CD8-positive, alpha-beta T cell (primary cell): ENCODE measurements at places on chromosomes 2 and 18.

- DNase-seq = no peak
Measured at GRCh38 chr18:415617-416612, 84.6 kb downstream of the COLEC12 start.

DNA sequence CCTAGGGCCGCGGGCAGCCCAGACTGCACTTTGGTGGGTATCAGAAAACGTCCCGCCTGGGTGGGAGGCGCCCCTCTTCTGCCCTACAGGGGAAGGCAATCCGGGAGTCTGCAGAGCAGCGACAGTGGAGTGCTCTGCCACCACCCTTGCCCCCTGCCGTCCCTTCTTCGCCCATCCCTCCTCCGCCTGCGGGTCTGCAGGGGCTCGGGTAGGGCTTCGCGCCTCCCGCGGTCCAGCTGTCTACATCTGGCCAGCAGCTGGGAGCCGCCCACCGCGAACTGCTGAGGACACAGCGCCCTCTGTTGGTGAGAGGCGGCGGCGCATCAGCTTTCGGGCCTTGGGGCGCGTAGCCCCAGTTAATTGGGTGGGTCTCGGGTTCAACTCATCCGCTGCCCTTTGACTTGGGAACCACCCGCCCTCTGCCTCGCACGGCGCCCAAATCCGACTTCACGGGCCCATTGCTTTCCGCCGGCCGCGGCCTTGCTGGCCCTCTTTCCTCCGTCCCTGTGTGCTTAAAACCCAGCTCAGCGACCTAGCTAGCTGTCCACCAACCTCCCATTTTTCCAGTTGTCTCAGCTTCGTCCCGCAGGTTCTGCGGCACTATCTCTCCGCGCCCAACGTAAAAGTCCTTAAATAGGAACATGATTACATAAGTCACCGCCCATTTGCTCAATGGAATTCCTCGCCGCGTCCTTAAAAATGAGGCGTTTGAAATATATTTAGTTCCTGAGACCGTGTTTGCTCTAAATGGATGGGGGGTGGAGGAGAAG is 17.6 kb downstream of the WNT10A start:
- peak; percentile 82 for DNase-seq

GRCh38 chr18:25787276-25787675 is 303.1 kb downstream of the SS18 start:
- DNase-seq = no peak

DNA sequence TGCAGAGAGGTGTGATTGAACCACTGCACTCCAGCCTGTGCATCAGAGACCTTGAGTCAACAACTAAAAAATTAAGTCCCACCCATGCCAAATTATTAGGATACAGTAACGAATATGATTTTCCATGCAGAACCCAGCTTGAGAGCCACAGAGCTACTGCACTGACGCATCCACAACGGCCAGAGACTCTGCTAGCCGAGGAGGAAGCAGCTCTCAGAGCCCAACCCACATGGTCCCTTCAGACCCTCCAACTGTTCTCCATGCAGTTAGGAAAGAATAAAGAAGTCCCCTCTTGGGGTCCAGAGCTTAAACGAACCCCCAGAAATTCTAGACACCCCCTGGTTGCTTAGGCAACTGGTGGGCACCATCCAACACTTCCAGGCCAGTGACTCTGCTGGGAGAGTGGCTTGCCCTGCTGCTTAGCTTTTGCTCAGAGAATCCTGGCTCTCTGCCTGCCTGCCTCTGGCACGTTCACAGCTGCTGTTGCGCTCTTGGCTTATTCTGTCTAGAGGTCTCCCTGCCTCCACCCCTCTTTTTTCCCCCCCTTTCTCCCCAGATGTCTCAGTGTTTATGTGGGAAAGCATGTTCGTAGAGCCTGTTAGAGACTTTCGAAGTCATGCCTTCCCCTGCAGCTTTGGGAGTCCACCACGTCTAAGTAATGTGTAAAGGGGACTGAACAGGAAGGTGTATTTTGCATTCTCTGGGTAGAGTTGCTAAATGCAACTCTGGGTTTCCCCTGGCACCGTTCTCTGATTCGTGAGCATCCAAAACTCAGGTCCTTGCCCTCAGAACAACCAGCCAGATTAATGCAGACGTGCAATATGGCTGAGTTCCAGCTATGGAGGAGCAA is 26.0 kb upstream of the SP3 start:
- no peak for DNase-seq

GRCh38 chr2:133721118-133721517 is 152.9 kb upstream of the NCKAP5 start:
- no peak for DNase-seq

- DNase-seq = no peak
Measured at GRCh38 chr18:63848159-63848558, 39.3 kb upstream of the SERPINB2 start.

DNA sequence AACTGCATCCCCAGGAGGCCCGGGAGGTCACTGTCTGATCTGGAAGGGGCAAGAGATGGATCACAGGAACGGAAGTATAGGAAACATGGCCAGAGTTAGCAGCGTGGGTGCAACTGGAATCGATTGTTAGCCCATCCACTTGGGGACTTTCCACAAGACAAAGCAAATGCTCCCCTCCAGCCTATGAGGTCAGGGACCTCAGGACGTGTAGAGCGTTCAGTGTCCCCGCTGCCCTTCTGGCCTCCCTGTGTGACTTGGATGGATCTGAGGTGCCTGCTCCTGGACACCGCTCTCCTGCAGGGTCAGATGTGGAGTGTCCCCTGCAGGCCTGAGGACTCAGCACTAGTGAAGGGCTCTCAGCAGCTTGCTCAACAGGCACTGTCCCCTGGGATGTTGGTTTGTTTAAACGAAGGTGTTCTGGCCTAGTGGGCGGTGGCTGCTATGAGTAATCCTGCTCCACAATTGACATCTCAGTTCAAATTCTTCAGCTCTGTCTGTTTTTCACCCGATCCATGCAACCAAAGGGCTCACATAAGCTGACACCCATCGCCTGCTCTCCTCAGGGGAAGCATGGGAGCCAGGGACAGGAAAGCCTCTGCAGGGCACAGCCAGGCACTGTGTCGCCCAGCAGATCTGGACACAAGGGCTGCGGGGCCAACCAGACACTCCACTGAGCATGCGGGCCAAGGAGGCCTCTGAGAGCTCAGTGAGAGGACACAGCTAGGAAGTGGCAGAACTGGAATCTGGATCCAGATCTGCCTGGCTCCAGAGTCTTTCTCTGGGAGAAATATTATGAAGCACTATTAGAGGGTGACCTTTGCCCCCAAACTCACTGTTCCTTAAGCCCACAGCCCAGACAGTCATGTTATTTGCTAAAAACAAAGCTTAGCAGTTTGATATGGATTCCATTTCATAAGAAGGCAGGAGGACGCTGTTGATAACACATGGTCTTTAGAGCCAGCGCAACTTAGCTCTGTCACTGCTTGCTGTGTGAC is 78.5 kb downstream of the RHOB start:
- no peak for DNase-seq

- DNase-seq = no peak
Measured at GRCh38 chr2:25479761-25480160, 138.0 kb upstream of the DNMT3A start.

GRCh38 chr2:10137053-10137843 is 14.7 kb downstream of the RRM2 start:
- DNase-seq = no peak

GRCh38 chr2:172674034-172674967 is 61.3 kb upstream of the RAPGEF4 start:
- peak; percentile 23 for DNase-seq

- no peak for DNase-seq
Measured at GRCh38 chr2:160647967-160648685, 154.5 kb upstream of the RBMS1 start.

DNA sequence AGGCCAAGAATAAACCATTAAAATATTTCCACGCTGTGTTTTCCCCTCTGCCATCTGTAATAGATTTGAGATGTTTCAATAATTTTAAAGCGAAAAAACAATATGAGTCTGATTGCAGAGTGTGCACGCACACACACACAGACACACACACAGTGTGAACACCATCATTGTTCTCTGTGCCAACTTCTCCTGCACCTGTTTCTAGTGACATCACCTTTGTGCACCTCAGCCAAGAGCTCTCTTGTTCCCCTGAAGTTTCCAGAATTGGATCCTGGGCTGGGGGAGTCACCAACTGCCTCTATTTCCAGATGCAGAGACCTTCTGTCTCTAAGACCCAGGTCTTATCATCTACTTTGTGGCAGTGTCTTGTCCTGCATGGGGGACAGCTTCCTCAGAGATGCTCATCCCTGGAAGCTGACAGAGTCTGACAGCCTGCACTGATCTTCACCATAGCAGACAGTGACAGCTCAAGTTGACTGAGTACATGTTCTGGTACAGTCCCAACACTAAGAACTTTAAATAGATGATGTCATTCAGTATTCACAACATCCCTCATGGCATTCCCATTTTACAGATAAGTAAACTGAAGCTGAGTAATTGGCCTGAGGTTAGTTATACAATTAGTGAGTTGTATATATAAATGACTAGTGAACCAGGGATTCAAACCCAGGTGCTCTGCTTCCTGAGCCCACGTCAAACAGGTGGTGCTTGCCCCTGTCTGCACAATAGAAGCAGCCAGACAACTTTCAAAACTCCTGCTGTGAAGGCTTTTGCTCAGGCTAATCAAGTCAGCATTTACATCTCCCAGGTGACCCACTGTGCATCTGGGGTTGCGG is 39.4 kb downstream of the ACOXL start:
- DNase-seq = no peak

GRCh38 chr18:28158083-28158581 is 18.8 kb downstream of the CDH2 start:
- DNase-seq = no peak

GRCh38 chr2:211373203-211373602 is 816.8 kb downstream of the CPS1 start:
- no peak for DNase-seq

- DNase-seq = no peak
Measured at GRCh38 chr2:26251893-26252292, 7.2 kb downstream of the HADHB start.
